ENCODE measurements at places on chromosomes 13 and 19. TPM values are rescaled to one million over a fixed set of nuclear protein-coding genes. Genes with fewer than 3 reads are reported as not detected.
A peak's percentile ranks its signal among the peaks of the same experiment; 100 is the strongest.

Gene KRTDAP
- polyA plus RNA-seq = not detected

GRCh38 chr13:112341976-112342735, 34.0 kb upstream of the SPACA7 start:
- no peak for DNase-seq

DNA sequence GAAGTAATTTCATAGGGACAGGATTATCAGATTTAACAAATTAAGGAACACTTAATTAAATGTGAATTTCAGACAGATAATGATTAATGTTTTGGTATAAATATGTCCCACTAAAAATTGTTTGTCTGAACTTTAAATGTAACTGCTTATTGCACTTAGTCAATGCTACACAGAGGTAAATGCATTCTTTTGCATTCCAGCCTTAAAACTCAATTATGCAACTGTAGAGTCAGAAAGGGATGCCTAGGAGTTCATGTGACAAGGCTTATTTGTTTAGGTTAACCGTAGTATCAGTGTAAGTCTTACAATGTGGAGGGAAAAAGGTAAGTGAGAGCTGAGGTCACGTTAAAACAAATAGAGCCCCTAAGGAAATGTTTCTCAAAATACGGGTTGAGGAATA, 347.2 kb upstream of the ARGLU1 start:
- DNase-seq = no peak

DNA sequence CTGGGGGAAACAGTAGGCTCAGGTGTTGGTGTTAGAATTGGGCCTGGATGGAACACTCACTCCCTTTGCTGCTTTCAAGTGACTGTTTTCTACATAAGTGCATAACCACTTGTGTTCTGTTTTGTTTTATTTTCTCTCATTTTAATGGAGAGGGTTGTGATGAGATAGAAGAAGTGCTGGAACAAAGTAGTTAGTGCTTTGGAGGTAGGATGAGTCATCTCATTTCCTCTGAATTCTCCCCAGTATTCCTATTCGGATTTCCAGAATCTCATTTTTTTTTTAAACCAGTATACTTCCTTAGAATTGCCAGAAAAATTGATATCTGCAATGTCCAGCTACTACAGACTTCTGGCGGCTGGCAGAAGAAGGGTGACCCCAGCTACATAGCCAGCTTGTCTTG, 575.9 kb downstream of the MYO16 start:
- DNase-seq = no peak

- peak; percentile 57 for DNase-seq
These were observed 17.6 kb downstream of the ELL start for GRCh38 chr19:18503971-18504885.

GRCh38 chr19:674282-675151, 1.7 kb upstream of the FSTL3 start:
- no peak for DNase-seq

DNA sequence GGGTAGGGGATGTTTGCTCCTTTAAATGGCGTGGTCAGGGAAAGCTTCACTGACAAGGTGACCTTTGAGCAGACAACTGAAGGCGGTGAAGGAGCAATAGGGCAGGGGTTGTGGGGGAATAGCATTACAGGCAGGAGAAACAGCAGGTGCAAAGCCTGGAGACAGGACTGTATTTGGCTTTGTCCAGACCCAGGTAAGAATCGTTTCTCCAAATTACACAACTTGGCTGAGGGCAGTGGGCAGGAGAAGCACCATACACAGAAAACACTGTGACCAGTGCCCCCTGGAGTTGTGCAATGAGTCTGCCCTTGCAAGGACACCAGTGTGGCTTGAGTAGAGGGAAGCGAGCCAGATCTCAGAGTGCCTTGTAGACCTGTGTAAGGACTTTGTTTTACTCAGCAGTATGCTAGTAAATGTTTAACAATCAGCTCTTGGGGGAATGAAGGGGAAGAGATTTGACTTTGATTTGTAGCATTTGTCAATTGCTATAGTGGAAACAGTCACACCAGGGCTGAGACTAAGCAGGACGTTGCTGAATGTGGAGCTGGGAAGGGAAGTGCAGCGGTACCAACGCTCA, 360.0 kb downstream of the DCT start:
- peak; percentile 58 for DNase-seq

GRCh38 chr13:100490692-100491091, 97.9 kb downstream of the GGACT start:
- no peak for DNase-seq

- DNase-seq = no peak
These were observed 45.8 kb downstream of the TNFSF13B start for GRCh38 chr13:108315273-108315672.

DNA sequence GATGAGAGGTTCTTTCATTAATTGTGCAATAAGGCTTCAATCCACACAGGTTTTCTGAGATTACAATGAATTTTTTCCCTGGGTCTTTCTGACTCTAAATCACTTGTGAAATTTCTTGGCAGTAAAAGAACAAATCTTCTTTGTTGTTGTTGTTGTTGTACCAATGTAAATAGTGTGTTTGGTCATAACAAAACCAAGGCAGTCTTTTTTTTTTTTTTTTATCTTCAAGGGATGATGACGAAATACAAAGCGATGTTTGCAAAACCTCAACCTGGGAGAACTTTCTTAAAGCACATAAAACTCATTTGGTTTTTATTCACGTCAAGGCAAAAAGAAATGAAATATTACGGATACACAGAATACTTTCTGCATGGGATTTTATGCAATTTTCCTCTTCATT, 462.0 kb downstream of the LIG4 start:
- no peak for DNase-seq

Data from liver (tissue), 10 donors.